ENCODE measurements at places on chromosomes 6 and 20. TPM values are rescaled to one million over a fixed set of nuclear protein-coding genes. Genes with fewer than 3 reads are reported as not detected.

The LPA gene
- total RNA-seq: not detected

The GINS1 gene
- 31.3 TPM for total RNA-seq

The GGTLC1 gene
- total RNA-seq: not detected

The PHACTR3 gene
- not detected for total RNA-seq

The TREML1 gene
- total RNA-seq: not detected

The BPIFB2 gene
- total RNA-seq: not detected

The DAAM2 gene
- total RNA-seq: not detected

The FAM184A gene
- total RNA-seq: 3.8 TPM

Measured in T-helper 2 cell treated with Interferon-gamma antibody and Interleukin-4, amounts not matched to agents 100 ng/mL and 5 ng/mL, for 36 hours (primary cell).